Suppressor macrophage treated with lipopolysaccharide for 1 hour (primary cell): ENCODE measurements at places on chromosomes 6 and 20.

GRCh38 chr20:8121666-8122065, 10.4 kb upstream of the PLCB1 start:
- no peak for DNase-seq

DNA sequence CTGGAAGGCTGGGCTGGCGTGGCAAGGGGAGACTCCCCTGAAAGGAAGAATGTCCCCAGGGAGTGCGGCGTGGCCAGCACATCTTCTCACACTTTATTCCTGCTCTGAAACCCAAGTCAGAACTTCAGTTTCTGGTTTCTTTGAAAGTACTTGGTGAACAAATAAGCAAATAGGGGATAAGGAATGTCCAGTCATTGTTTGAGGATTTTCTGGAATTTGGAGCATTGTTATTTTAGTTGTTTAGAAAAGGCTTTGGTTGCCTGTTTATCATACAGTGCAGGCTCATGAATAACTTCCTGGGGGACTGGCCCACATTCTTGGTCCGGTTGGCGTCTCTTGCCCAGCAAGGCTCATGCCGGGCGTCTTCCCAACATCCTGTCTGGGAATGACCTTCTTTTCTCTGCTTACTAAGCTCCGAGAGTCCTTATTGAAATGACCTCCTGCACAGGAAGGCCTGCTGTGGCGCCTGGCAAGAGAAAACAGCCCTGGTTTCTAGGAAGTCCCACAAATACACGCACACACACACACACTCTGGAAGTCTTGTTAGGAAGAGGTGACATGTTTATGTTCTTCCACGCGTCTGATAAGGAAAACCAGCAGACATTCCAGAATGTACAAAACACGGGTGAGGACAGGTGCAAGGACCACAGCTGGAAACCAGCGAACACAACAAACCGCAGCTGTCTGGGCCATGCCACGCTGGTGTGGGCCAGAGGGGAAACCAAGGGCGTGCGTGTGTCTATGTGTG, 71.9 kb downstream of the TMEM170B start:
- DNase-seq, result no peak

GRCh38 chr6:148972481-148972880, 225.7 kb downstream of the UST start:
- DNase-seq, result no peak

- no peak for DNase-seq
Measured at GRCh38 chr6:4914420-4915159, 89.2 kb downstream of the RPP40 start.

DNA sequence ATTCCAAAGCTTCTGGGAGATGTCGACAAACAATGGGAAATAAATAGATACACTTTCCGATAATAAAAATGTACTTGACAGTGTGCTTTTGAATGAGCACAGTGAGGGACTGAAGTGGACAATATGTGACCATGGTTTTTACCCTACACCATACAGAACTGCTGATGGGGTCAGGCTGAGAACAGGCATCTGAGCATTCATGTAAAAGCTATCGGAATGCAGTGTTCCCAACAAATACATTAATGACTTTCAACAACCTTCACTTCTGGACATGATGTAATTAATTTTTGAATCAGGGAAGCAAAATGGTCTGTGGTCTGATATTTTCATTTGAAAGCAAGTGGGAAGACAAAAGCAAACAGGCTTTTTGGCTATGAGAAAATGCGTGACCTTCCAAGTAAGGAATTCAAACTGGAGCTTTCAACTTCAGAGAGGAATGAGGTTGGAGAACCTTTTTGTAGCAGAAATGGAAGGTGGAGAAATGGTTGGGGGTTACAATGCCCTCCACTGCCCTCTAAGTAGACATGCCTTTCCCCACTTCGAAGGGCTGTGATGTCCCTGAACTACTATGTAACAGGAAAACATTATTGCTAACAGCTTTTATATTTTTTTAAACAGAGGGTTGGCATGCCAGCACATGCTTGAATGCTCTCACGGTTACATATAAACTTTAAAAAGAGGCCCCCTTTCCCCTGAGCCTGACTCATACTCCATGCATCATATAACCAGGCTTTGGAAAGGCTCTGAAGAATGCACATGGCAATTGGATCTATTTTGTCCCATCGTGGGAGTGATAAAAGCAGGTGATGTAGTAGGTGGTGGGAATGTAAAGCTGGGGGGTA, 203.5 kb upstream of the CITED2 start:
- no peak for DNase-seq
